Memory B cell (primary cell): ENCODE measurements at places on chromosomes 1 and 21.

- DNase-seq, result no peak
Measured at GRCh38 chr1:178645157-178645807, 79.8 kb upstream of the RALGPS2 start.

GRCh38 chr1:223227486-223228196 lies 84.6 kb upstream of the TLR5 start:
- no peak for DNase-seq

- DNase-seq, result no peak
Measured at GRCh38 chr1:180280617-180281016, 50.6 kb downstream of the LHX4 start.

DNA sequence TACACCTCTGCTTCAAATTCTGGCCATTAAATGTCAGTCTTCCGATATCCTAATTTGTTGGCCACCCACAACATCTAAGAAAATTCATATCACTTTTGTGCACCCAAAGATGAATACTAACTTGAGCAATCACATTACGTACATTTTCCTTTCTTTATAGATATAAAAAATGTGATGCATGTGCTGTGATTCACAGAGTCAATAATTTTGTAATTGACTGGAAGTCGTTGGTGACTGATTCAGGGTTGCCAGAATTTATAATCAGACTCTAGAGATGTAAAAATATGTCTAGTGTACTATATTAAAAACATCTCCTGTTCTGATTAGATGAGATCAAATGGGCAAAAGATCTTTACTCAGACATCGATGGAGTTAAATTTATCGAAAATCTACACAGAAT lies 150.0 kb upstream of the KCTD3 start:
- DNase-seq, result no peak

DNA sequence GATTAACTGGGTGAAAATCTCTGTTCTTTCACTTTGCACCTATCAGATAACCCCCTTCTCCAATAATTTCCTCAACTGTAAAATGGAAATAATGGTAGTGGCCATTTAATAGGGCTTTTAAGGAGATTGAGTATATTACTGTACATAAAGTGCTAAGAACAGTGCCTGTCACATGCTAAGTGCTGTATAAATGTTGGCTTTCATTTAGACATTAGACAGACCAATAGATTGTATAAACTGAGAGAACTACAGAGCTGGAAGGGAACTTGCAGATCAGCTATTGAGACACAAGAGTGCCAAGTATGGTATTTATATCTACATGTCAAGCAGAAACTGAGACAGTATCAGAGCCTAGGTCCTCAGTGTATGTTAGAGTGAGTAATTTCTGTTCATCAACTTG lies 934.7 kb downstream of the PLA2G4A start:
- DNase-seq, result no peak

DNA sequence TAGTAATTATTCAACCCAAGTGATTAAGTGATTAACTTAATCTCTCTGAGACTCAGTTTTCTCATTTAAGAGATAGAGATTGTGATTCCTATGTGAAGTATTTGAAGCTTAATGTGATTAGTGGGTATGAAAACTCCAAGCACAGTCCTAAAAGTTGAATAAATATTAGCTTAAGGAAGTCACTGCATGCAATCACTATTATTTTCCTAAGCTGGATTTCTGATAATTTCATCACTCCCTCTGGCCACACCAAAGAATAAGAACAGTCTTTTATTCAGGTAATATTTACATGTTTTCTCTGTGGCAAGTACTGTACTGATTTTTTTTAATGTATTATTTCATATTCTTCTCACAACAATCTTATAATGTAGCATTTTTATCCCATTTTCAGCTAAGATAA lies 31.1 kb downstream of the CD55 start:
- DNase-seq, result no peak

DNA sequence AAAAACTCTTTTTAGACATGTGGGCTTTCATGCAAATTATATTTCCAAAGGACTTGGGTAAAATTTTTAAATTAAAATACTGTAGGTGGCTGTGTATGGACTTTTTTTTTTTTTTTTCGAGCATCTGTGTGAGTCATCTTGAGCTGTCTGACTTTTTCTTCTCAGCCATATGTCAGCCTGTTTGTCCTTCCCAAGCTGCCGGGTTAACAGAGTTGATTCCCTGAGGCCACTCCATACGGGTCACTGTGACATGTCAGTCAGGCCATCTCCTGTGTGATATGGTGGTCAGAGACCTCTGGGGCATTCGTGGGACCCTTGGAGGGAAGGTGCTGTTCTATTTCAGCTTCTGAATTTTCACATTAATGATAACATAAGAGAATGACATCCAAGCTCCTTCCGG lies 148.3 kb downstream of the KCNJ6 start:
- DNase-seq, result no peak

GRCh38 chr1:61254634-61255357 lies 172.4 kb downstream of the NFIA start:
- DNase-seq, result no peak

DNA sequence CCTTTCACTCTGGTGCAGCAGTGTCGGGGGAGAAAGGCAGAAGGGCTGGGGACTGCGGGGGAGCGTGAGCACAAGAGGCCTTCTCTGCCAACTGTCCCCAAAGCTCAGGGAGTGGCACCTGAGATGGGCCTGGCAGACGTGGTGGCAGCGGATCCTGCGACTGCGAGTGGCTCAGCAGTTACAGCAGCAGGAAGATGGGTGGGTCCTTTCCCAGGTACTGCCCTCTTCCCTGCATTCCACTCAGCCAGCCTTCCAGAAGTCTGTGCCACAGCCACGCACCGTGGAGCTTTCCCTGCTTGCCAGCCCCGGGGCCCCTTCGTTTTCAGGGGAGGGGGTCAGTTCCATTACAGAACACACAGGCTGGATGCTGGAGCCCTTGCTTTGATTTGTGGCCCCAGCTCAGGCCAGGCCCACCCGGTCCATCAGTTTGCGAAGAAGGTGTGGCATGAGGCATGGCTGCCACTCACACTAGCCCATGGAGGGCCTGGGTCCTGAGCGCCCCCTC lies 17.2 kb downstream of the MTHFR start:
- DNase-seq, result no peak

GRCh38 chr1:214499732-214500131 lies 51.7 kb downstream of the PTPN14 start:
- DNase-seq, result no peak

DNA sequence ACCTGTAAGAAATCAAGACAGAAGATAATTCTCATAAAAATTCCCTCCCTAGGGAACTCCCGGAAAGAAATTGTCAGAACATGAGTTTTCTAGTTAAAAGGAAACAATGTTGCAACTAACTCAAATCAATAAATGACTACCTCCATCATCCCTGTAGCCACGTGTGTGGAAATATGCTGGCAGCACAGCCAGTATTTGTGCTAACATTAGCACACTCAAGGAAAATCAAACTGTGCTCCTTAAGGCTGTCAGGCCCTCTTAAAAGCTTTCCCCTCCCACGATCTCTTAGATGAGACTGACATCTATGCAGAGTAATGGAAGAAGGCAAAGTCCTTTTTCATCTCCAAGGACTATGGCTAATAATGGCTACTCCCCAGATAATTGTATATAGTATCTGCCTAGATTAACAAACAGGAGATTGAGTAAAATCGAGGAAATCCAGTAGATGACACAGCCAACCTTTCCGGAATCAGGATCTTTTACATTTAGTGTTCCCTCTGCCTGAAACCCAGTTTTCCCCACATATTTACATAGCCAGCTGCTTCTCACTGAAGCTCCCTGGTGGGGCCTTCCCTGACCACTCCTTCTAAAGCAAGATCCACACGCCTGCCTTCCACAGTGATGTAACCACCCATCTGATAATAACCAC lies 50.9 kb upstream of the NR5A2 start:
- DNase-seq, result no peak

DNA sequence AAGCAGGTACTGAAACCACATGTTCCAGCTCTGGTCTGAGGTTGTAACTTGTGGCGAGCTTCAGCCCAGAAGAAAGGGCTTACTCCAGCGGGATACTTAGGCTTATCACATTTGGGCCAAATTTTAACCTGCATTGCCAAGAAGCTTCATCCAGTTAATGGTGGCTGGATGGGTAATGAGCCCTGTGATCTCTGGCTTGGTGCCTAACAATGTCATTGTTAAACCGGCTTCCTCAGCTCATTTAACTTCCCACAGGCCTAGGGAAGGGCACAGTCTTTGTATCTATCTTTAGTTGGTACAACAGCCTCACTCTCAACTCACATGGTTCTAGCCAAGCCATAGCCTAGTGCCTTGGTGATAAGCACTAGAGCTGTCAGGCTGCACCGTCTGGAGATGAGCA lies 43.6 kb upstream of the CCDC190 start:
- no peak for DNase-seq

DNA sequence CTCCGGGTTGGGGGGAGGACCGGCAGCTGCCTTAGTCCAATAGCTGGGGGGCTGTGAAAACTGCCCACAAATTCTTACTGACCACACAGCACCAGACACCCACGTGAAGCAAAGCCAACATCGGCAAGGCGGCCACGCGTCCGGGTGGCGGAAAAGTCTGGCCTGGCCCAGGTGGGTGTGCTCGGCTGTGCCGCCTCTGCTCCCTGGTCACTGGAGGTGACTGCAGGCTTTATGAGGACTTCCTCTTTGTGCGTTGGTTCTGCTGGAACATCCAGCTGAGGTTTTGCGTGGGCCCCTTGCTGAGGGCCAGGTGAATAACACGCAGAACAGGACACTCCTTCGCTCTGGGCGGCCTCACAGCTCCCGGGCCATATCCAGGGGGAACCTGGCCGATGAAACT lies 35.4 kb downstream of the FAAP20 start:
- no peak for DNase-seq

- DNase-seq, result no peak
Measured at GRCh38 chr1:208807446-208808127, 563.4 kb upstream of the PLXNA2 start.

DNA sequence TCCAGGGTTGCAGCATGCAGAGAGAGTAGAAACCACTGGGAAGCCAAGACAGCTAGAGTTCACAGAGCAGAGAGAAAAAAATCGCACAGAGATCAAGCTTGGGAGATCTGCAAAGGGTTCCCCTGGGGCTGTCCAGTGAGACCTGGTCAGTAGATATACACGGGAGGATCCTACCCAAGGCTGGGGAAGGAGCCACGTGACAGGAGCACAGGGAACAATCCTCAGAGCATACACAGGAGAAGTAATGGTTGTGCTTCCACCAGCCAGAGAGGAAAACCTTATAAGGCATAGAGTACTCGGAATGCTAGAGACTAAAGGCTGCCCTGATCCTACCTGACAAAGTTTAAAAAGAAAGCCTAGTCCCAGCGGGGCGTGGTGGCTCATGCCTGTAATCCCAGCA lies 53.9 kb downstream of the GABPA start:
- no peak for DNase-seq

DNA sequence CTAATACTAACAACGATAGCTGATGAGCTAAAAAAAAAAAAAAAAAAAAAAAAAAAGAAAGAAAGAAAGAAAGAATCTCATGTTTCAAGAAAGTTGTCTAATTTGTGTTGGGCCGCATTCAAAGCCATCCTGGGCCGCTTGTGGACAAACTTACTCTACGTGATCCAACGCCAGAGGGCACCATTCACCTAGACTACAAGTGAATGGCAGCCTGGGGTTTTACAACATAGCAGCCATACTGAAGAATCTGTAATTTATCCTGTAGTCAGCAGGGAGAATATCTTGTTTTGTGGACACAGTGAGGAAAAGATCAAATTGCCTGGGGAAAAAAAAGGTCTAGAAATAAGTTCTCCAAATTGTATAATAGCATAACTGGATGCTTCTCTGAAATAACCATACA lies 47.0 kb downstream of the CYP2J2 start:
- DNase-seq, result no peak

DNA sequence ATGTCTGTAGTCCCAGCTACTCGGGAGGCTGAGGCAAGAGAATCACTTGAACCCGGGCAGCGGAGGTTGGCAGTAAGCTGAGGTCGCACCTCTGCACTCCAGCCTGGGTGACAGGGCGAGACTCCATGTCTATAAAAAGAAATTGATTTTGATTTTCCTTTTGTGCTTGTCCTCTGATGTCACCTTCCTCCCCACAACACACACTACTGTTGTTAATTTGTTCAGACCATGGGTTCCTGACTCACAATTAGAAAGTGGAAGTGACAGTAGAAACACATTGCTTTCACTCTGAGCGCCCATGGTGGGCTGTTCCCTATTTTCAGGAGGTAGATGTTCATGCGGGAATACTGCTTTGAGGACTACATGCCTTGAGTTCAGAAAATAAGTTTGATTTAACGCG lies 165.5 kb upstream of the KCNJ6 start:
- no peak for DNase-seq

DNA sequence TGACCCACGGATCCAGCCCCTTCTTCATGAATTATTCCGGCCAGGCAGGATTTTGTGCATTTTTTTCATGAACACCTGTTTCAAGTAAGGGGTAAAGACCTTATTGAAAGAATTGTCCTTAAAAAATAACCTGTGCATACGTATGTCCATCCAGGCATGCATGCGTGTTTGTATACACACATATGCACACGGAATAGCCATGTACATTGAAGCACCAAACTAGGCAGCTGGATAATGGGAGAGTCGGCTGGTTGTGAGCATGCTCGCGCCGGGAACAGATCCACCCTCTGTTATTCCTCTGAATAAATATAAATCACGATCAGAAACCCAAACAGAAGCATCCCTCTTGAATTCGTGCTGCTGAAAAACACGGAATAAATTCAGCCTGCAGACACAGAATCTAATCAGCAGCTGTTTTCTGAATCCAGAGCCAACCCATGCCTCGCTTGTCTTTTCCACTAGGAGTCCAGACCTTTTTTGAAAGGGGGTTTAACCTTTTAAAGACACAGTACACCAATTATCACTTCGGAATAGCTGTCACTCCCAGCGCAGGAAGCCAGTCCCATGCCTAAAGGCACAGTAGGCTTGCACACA lies at the start of gene HIVEP3:
TSS of gene HIVEP3 (minus strand) at position 473 of the 594 bp plus-strand sequence.
- DNase-seq, result no peak

DNA sequence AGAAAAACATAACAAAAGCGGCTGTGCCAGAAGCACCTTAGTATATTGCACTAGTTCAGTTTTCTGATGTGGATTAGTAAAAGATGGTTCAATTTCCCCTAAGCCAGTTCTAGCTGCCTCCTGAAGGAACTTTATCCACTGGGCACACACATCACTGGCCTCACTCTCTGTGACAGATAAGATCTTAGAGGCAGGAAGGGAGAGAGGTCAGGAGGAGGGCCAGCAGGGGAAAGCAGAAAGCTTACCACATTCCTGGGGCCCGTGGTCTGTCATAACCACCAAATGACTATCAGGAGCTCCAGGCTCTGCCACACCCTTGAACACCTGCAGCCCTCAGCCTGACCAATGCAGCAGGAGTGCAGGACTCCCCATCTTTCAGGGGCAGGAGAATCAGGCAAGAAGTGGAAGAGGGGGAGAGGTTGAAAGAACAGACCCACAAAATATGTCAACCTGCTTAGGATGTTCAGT lies 37.8 kb downstream of the LRRC71 start:
- DNase-seq, result no peak
